ENCODE measurements at places on chromosomes 2 and 18.

- DNase-seq = no peak
These were observed 209.0 kb downstream of the MC4R start for GRCh38 chr18:60163622-60164021.

DNA sequence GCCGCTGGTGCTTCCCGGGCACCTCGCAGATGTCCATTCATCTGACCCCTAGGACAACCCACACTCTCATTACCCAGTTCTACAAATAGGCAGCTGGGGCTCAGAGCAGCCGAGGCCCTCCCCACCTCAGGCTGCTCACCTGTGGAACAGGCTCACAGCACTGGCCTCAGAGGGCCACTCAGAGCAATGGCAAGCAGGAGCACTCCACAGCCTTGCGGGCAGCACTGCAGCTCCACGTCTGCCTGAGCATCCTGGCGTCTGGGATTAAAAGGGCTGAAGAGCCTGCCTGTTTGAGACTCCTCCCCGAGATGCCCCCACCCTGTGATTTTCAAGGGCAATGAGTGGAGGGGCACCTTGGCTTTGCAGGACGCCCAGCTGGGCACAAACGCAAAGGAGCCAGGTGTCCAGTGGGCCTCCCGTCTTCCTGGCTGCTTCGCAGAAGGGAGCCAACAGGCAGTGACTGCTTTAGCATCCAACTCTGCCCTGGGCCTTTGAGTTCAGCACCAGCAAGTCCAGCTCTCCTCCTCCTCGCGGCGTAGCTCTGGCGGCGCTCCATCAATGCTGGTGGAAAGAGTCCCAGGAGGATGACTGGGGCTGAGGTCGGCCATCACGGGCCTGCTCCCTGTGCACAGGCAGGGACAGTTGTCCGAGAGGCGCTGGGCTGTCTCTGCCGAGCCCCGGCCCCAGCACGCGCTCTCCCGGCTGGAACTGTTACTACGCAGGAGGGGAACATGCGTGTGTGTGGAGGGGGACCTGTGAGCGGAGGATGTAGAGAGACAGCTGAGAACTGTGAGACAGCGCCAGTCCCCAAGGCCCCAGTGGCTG lies 297.2 kb downstream of the NDUFA10 start:
- no peak for DNase-seq

GRCh38 chr18:37532917-37533316 lies 32.7 kb downstream of the CELF4 start:
- no peak for DNase-seq

DNA sequence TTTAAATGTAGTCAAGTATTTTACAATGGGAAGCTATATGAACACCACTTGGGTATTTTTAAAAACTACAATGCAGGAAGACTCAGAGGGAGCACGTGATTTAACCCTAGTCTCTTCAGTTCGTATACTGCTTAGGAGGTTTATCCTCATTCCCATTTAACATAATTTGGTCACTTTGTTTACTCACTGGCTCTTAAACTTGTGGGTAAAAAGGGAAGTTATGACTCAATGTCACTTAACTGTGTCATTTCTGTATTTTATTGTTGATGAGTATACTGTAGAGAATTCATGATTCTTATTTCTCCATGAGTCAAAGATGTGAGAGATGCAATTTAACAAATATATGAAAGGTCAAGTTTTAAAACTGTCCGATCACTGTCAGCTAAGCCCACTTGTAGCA lies 48.2 kb downstream of the SLC66A3 start:
- DNase-seq = peak; percentile 51

DNA sequence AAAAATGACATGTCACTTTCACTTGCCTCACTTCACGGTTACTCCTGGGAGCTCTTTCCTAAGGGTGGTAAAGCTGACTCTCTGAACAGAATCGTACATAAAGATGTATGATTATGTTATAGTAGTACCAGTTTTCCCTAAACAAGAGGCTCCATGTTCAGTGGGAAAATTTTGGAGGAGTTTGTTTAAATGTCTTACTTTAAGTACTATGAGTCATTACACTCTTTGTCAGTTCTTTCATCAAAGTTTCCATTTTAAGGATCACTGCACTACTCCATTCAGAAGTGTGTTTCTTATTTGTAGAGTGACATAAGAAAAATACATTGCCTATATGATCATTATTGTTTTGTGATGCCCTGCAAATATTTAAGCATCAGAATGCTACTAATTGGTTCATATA lies 121.1 kb upstream of the FIGN start:
- no peak for DNase-seq

DNA sequence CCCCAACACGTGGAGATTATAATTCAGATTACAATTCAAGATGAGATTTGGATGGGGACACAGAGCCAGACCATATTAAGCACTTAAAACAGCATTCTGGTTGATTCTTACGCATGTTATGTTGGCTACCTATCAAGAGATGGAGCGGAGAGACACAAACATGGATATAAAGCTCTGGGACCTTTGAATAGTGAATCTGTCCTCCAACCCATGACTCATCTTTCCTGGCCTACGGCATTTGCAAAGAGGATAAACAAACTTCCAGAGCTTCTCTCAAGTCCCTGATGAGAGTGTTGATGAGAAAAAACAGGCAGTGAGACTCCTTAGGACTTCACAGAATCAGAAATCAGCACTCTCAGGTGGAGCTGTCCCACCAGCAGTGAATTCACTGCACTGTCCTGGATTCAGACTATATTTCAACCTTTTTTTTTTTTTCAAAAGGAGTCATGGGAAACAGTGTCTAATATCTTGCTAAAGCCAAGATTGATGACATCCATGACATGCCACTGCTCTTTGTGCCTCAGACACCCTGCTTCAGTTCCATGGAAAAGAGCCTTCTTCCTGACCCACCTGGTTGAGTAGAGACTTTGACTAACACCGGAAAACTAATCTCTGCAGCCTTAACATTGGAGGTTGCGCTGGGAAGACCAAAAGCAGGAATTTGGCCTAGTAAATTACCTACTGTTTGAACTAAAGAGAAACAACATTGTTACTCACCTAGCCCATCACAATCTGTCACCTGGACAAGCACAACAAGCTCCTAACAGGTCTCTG lies 62.1 kb upstream of the NPAS2 start:
- DNase-seq = peak; percentile 61

DNA sequence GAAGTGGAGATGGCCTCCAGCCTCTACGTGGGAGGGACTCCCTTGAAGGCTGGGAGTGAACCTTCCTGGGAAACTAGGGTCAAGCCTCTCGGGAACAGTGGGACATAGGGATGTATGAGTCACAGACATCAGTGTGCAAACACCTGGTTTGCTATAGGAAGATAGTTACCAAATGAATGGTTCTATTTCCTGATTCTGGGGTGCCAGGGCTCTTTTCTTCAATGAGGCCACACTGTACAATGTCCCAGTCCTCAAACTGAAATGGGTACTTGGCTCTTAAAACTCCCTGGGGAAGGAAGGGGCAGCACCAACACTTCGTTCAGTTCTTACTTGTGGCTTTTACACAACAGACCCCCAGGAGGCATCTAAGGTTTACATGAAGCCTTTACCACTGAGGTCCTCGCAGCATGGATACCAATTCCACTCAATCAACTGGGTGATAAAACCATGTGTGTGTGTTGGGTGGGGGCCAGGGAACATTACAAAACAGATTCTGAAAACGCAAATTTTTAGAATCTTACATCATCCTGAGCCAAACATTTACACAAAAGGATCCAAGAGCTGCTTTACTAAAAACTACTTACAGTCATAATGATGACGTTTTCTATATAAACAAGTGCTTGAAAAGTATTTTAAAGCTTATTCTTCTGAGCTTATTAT lies 10.4 kb downstream of the ERFE start:
- no peak for DNase-seq

GRCh38 chr2:183195397-183195796 lies 71.2 kb downstream of the NUP35 start:
- DNase-seq = no peak

DNA sequence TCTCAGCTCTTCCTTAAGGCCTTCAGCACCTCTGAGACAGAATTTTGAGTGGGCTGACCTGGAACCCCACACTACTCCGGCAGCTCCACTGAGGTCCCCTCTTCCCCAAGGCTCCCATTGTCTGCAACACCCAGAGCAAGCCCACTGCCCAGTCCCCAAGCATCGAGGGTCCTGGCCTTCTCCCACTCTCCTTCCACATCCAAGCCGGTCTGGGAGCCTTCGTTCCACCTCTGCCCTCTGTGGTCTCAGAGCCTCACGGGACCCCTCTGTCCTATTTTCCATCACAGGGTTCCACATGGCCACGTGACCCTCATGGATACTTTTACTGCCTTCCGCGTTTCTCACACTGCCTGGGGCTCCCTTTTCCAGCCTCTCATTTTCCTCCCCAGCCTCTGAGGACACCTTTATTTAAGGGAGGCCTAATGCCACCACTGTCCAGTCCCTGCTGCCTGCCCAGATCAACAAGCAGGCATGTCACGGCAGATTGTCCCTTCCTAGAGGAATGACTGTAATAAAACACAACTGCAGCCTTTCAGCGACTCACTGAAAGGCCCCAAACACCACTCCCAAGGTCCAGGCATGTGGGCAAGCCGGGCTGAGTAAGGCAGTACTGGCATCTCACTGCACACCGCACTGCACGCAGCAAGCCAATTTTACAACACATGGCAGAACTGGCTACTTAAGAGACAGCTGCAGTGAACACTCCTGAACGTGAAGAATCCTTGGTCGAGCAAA lies 7.9 kb upstream of the SALL3 start:
- DNase-seq = no peak

- DNase-seq = no peak
These were observed 52.2 kb downstream of the MRPS9 start for GRCh38 chr2:105090091-105090490.

GRCh38 chr18:61782545-61782944 lies 110.3 kb downstream of the RNF152 start:
- DNase-seq = no peak

DNA sequence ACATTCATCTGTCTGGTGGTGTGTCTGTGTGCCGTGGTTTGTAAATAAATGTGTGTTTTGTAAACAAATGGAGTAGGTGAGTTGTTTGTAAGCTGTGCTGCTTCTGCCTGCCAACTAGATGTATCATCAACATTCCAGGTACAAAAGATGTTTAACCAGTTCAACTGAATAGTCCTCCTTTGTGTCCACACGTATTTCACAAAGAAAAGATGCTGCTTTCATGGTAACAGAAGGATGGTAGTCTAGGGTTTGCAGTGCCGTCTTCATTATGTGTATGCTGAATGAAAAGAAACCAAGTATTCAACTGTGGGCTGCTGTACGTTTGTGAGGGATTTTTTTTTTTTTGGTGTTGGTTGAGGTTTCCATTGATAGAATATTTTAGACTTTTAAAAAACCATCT lies 72.1 kb downstream of the CAMKMT start:
- DNase-seq = no peak

- no peak for DNase-seq
These were observed 110.8 kb downstream of the VIT start for GRCh38 chr2:36807223-36807886.

- peak; percentile 52 for DNase-seq
These were observed 770 bp downstream of the NBAS start for GRCh38 chr2:15560140-15560987.

DNA sequence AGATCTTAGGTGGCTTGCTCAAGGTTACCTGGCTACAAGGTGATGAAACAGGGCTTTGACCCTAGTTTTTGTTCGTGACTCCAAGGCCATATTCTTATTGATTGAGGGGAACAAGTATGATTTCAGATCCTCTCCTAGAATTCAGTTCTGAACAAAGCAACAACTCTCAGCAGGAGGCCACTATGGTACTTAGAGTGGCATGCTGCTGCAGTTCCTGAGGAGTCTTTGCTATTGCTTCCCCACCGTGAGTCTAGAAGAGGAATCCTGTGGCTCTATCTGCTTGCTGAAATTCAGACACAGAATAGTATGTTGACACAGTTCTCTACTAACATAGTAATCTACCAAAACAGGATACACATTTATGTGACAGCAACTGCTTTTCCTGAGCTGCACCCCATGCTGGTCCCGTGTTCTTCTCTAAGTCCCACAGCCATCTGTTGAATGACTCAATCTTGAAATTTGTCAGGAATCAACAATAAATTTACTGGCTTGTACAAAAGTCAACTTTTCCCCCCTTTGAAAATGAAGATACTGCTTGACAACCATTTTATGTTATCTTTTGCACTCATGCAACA lies 4.1 kb downstream of the TGFBRAP1 start:
- DNase-seq = no peak

DNA sequence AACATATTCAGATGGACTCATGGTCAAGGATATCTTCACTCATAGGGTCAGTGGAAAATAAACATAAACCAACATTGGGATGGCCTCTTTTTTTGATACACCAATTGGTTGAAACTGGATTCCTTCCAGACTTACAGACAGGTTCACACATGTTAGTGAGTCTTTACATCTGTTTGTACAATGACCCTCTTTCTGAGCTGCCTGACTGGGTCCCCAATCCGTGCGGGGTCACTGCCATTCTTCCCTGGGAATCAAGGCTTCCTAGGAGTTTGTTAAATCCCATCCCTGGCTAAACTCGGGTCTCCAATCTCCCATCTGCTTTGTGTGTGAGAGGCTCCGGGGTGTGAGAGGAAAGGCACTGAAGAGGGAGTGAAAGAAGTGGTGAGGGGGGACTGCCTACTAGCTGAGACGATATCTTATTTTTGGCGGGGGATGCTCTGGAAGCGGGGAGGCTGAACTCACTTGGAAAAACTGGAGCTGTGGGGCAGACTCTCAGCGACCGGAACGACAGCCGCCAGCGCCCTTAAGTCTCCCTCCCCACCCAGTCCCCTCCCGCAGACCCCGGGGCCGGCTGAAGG lies 487 bp downstream of the STARD6 start:
- peak; percentile 71 for DNase-seq

- no peak for DNase-seq
These were observed 80.1 kb downstream of the GALNT1 start for GRCh38 chr18:35661483-35662146.

DNA sequence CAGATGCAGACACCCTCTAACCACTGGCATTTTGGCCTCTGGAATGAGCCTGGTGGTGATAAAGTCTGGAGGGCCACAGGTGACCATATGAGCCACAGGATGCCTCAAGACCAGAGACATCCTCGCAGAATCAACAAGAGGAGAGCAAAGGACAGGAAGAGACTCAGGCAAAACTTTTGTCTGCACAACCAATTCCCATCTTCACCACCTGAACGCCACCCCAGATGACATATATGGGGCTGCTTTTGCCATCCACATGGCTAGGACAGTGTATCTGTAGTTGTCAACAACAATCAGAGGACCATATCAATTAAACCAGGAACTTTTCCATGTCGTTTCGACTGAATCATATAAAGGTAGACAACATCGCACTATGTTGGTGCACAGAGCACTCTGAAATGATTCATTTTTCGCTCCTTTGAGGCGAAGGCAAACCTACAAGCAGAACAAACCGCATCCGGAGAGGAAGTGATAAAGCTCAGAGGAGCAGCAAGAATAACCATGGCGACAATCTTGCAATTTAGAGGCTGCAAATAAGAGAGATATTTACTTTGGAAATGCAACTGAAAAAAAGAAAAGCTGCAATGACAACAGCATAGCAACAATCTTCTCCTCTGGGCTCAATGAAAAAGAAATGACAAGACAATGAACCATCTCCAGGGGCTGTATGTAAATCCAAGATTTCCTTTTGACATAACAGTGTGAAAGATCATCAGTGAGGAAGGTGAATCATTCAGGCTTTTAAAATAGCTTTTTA lies 204.5 kb downstream of the ARL4C start:
- DNase-seq = no peak
